ENCODE measurements at places on chromosomes 11 and 22.

- DNase-seq, result peak; percentile 38
These were observed 77.9 kb upstream of the TOP3B start for GRCh38 chr22:22060200-22061084.

DNA sequence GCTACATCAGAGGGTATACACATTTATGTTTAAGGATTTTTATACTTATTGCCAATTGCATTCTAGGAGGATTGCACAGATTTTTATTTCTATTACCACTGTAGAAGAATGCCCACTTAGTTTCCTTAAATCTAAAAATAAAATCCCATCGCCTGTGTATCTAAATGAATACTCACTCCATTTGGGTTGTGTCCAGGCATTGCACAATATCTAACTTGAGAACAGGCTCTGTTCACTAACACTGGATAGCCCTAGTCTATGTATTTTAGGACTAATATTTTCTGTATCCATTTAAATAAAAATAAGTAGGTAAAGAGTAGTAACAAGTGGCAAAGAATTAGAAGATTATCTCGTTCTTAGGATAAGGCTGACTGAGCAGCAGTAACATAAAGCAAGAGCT, 4.1 kb downstream of the C11orf52 start:
- DNase-seq, result peak; percentile 70

GRCh38 chr11:86637988-86638387, 34.4 kb downstream of the ME3 start:
- no peak for DNase-seq

DNA sequence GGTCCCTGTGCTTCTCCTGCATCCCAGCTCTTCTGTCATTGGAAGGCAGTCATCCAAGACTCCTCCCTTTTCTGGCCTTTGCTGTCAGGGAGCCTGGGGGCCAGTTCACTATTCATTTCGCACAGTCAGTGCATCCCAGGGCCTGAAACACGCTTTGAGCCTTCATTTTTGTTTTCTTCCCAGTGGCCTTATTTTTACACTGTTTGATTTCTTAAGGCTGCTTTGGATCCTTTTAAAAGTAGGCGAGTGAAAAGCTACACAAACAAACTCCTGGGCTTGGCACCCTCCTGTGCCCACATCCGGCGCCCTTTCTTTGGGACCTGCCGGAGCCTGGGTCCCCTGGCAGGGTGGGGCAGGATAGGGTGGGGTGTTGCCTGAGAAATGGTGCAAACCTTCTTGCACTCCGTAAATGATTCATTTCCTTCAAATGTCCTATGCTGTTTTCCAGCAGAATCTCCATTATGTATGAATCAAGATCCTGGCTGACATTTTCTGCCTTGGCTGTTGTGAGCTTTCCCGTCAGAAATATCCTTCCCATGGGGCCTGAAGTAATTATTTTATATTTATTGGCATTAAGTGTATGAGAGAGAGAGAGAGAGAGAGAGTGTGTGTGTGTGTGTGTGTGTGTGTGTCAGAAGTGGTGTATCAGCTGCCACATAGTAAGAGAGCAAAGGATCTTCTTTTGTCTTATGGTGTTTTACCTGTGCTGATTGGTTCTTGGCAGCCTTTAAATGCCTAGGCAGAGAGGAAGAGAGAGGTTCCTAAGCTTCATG, 45.6 kb downstream of the BCR start:
- no peak for DNase-seq

DNA sequence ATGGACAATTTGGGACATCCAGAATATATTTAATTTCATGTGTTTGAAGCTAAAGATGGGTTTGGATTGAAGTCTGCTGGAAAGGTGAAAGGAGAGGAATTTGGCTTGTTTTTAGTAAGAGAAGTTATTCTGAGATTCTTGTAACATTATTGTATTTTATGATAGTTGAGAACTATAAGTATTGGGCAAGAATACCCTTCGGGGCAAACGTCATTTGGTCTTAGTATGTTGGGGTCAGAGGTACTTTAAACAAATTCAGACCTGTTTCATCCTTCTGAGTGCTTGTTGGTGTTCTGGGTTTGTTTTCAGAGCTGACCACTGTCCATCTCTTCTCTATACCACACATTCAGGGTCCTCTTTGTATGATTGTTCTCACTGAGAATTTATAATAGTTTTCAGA, 19.5 kb downstream of the PANX1 start:
- DNase-seq, result no peak

DNA sequence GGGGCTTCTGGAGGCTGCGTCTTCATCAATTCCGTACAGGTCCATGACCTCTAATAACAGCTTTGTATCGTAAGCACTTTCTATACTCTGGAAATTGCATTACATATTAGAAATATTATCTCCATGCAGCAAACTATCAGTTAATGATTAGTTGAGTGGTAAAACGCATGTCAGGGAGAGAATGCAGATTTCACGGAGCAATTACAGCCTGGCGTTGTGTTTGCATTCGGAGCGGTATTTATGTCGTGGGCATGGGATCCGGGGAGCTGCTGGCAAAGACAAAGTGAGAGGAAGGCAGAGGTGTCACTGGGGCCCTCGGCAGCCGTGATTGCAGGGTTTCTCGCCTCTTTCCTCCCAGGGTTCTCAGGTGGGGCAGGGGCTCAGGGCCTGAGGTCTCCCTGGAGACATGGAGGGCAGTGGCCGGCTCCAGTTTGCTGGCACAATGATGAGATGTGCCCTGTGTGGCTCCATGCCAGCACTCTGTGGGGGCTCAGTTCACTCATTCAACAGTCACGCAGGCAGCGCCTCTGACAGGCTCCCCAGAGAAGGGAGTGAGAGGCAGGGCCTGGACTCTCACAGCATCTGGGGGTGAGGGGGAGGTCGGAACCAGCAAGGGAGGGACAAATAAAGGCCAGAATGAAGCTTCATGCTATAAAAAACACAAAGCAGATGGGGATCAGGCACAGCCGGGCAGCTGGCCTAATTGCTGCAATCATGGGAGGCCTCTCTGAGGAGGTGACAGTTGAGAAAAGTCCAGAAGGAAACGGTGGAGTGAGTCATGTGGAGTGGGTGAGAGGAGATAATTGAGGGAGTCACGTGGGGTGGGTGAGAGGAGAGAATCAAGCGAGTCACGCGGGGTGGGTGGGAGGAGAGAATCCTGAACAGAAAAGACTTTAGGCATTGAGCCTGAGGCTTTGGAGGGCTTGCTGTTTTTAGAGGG, 1002.7 kb downstream of the BRD1 start:
- no peak for DNase-seq

DNA sequence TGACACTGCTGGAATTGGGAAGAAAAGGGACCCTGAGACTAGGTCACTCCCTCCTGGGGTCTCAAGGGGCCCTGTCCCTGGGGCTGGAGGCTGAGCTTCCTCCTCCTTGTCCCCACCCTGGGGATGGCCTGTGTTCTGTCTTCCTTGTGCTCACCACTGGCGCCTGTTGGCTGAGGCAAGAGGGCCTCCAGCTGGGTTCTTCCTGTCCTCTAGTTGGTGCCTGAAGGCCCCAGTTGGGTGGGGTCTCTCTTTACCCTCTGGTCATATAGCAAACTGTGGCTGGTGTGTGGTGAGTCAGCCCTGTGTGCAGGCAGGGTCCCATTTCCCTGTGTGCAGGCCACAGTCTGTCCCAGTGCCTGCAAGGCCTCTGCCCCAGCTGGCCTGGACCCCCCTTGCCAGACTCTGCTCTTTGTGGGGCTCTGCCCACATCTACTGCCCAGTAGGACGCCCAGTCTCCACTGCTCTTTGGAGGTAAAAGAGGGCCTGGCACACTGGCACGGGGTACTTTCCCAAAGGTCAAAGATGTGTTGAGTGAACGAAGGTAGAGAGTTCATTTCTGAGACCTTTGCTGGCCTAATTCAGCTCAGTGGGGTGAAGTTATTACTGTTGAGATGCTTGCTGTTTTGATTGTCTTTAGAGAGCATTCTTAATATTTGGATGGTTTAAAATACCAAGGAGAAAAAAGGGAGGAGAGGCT, 55.1 kb upstream of the CLDN5 start:
- DNase-seq, result no peak

GRCh38 chr11:44528103-44528502, 37.4 kb upstream of the CD82 start:
- no peak for DNase-seq

DNA sequence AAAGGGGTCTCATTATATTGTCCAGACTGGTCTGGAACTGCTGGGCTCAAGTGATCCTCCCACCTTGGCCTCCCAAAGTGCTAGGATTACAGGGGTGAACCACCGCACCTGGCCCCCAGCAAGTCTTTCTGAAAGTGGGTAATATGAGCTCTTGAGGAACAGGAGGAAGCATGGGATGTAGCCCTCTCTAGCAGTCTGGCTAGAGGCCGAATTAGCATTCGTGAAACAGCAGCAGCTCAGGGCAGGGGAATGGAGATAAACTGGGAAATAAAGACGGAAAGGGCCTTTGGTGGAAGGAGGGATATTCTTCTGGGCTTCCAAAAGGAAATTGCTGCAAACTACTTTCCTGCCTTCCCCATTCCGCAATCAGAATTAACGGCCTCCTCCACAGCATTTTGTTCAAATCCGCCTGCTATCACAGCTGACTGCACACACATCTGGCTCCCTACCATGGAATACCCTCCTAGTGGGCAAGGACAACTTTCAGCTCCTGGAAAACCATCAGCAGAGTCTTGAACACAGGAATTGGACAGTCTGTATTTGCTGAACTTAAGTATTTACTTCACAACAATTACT, 44.3 kb downstream of the MICAL3 start:
- DNase-seq, result no peak

GRCh38 chr11:129248618-129249017, 56.5 kb upstream of the ARHGAP32 start:
- peak; percentile 68 for DNase-seq

GRCh38 chr11:132024587-132025295, 654.3 kb downstream of the NTM start:
- DNase-seq, result peak; percentile 73

- DNase-seq, result no peak
These were observed 3.3 kb downstream of the TMEM121B start for GRCh38 chr22:17117890-17118289.

- no peak for DNase-seq
These were observed 24.6 kb downstream of the FAT3 start for GRCh38 chr11:92249156-92249753.

DNA sequence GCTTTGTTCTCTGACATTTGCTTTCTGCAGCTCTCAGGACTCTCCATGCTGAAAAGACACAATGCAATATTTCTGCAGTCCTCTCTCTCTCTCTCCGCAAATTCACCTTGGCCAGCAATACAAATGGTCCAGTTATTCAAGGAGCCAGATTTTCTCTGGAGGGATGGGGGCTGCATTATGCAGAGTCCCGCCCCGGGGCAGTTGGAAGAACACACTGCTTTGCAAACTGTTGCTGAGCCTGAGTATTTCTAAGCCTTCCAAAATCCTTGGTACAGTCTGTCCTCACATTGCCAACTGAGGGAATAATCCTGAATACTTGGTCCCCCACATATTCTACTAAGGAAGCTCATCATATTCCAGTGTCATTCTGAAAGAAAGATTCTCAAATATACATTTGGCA, 94.3 kb upstream of the ZC3H12C start:
- no peak for DNase-seq

DNA sequence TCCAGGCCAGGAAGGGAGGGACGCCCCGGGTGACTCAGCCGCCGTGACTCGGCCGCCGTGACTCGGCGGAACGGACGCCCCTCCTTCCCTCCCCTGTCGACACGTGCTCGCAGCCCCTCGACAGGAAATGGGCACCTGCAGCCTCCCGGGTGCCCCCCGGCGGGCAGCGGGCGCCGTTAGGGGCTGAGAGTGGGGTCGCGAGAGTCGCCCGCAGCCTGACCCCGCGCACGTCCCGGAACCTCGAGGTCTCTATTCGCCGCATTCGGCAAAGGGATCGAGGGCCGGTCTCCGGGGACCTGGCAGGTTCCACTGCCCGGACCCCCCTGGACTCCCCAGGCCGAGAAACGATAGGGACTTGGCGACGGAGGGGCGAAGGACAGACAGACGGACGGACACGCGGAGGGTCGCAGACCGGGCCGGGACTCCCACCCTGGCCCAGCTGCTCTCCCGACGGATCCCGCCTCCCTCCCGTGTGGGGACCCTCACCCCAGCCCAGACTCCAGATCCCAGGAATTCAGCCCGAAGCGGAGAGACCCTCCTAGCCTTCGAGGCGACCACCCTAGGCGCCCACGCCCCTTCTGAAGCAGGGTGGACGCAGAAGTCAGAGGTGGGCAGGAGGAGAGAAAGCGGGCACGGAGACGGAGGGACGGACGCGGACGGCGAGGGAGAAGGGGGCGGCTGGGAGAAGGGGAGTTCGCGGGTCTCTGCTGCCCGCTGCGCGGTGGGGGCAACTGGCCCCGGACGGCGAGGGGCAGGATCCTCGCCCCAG, 648 bp downstream of the FOSL1 start:
- DNase-seq, result peak; percentile 77

DNA sequence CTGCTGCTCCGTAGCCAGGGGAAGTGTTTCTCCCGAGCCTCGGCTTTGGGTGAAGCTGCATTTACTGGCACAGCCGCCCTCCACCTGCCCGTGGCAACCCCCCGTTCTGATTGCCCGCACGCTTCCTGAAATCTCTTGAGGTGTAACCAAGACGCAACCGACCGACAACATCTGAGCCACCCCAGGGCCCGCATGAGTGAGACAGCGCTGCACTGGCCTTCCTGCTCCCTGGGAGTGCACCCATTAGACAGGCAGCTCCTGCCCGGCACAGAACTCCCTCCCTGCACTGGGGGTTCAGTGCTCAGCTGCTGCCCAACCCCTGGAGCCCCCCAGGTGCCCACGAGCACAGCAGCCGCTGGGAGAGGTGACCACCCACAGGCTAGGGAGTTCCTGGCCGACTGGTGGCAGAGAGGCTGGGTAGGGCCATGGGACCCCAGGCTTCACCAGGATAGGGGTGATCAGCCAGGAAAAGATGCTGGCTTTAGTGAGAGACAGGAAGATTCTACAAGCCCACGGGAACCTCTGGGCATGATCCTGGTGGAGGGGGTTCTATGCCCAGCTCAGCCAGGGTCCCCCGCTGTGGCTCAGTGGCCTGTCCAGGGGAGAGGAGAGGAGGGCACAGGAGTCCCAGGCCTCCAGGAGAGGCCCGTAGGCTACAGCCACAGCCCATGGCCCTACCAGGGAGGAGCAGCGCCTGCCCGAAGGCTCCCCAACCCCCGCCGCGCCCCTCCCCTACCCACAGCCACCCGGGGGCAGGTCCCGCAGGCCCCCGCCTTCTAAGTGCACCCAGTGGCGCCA, 14.6 kb downstream of the PLXNB2 start:
- DNase-seq, result no peak

DNA sequence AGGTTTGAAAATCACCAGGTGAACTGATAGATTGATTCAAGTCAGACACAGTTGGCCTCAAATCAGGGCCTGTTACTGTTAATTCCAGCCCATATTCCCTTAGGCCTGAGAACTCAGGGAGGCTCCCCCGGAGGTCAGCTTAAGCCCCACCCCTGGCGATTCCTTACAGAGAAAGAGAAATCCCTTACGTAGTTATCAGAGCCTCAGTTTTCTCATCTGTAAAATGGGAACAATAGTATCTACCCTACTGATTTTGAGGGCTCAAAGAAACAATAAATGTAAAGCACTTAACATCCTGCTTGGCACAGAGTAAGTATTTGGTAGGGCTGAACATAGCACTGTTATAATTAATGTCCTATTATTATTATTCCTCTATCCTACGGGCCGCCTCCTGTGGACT, 94.1 kb downstream of the NAT10 start:
- DNase-seq, result no peak
